ENCODE measurements at places on chromosomes 3 and 15.
A peak's percentile ranks its signal among the peaks of the same experiment; 100 is the strongest.

DNA sequence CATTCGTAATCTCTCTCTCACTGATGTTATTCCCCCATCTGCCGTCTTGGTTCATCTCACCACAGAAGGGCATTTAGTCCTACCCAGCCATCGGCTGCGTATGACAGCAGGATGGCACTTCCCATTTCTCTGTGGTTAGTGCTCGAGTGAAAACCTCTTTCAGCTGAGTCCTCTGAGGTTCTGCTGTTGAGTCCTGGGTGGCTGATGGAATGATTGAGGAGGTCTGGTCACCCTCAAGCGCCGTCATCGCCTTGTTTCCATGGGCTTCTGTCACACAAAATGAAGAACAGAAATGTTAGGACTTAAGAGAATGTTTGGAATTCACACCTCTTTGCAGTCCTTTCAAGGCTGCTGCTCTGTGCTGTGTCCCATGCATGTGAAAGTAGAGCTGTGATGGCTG, 9.4 kb upstream of the SACM1L start:
- DNase-seq, result no peak

DNA sequence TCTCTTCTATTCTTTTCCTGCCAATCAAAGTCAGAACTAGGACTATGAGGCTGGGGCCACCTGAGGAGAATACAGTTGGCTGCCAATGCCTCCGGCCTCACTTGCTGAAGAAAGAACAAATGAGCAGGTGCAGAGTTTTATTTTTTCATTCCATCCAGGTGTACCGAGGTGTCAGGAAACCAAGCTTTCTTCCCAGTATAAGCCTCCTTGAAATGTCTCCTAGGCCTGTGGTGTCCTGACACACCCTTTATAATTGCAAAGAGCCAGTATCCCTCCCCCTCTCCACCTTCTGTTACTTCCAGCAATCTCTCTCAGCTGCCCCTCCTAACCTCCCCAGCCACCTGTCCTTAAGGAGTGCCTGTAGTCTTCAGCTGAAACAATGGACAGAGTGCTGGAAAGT, 127.9 kb downstream of the SLC9A9 start:
- DNase-seq, result no peak

DNA sequence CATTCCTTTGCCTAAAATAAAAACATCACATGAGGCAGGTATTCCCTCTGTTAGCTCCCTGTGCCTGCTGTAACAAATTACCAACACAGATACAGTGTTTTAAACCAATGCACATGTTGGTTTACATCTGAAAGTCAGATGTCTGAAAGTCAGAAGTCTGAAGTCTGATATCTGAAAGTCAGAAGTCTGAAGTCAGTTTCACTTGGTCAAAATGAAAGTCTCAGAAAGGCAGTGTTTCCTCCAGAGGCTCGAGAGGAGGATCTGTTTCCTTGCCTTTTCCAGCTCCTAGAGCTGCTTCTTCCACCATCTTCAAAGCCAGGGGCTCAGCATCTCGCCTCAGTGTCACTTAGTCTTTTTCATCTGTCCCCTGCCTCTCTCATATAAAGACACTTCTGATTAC, 22.0 kb downstream of the SST start:
- no peak for DNase-seq

- DNase-seq, result no peak
Measured at GRCh38 chr3:42277676-42278075, 11.7 kb upstream of the CCK start.

DNA sequence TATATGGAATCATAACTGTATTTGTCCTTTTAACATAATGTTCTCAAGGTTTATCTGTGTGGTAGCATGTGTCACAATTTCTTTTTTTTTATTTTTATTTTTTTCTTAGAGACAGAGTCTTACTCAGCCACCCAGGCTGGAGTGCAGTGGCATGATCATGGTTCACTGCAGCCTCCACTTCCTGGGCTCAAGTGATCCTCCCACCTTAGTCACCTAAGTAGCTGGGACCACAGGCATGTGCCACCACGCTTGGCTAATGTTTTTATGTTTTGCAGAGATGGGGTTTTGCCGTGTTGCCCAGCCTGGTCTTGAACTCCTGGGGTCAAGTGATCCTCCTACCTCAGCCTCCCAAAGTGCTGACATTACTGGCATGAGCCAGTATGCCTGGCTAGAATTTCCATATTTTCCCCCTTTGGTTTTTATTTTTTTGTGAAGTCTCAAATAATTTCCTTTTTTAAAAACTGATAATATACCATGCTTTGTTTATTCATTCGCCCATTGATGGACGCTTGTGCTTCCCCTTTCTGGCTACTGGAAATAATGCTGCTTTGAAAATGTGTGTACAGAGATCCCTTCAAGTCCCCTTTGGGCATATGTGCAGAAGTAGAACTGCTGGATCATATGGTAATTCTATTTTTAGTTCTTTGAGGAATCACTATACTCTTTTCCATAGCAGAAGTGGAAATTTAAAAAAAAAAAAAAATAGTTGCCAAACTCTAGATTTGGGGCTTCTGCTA, 28.4 kb downstream of the TMEM40 start:
- DNase-seq, result no peak

GRCh38 chr15:27223179-27223578, 252.2 kb downstream of the GABRG3 start:
- DNase-seq, result no peak

GRCh38 chr3:136651581-136651980, 100.6 kb downstream of the STAG1 start:
- DNase-seq, result no peak

- DNase-seq, result no peak
Measured at GRCh38 chr3:175287361-175287963, 428.3 kb downstream of the NAALADL2 start.

DNA sequence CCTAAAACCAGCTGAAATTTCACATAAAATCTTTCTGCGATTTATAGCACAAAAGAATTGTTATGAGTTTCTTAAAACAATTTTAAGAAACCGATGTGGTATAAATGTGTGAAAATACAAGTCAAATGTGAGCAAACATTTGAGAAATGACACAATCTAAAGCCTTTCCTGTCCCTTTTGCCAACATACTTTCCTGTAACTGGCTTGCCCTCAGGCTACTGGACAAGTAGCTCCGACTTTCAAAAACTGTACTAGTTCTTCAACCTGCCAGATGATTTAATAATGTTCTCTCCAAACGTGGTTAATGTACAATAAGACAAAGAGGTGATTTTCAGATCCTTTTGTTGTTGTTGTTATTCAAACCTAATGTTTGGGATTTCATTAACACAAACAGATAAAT, 105.9 kb upstream of the ARHGEF26 start:
- no peak for DNase-seq

- peak; percentile 84 for DNase-seq
Measured at GRCh38 chr3:8741581-8742261, 8.1 kb downstream of the CAV3 start.

DNA sequence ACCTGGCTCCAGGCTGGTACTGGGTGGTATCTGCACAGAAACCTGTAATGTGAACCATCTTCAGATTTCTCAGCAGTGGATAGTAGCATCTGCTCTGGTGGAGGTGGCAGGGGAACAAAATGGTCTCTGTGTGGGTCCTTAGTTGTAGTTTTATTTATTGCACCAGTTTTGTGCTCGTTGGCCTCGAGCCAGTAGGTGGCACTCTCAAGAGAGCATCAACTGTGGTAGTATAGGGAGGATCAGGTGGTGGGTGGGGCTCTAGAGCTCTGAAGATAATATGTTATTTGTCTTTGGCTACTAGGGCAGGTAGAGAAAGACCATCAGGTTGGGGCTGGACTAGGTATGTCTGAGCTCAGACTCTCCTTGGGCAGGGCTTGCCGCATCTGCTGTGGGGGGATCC, 254.0 kb upstream of the GPR149 start:
- peak; percentile 16 for DNase-seq

DNA sequence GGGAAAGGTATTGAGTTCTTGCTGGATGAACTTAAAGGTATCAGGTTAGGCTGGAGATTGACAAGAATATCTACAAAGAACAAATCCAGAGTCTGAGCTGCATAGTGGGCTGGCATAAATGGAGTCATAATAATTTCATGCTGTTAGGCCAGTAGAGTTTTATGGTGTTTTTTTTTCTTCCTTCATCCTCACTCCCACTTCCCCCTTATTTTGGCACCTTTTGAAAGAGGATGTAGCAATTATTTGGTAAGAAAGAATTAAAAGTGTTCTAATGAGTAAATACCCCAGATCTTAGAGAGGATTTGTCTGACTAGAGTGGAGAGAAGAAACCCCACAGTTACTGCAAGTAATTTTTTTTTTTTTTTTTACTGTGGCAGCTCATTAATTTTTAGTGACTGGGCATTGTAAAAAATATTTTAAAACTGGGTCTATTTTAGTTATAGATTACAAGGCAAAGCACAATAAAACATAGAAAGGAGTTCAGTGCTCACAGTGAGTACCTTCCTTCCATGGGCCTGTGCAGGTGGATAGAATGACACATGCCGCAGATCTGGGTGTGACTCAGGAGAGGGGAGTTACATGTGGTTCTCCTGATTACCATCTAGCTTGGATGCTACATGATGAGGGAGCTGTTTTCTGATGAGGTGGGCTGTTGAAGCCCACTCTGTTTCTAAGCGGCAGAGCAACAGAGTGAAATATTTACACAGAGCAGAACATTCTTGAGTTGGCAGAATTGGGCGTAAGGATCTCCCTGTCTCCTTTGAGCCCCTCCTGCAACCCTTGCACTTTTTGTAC, 5.3 kb downstream of the EDEM1 start:
- DNase-seq, result no peak

All from iPS-NIHi11 (cell line).